CD8-positive, alpha-beta memory T cell (primary cell): ENCODE measurements at places on chromosomes 1 and 21. TPM values are rescaled to one million over a fixed set of nuclear protein-coding genes. Genes with fewer than 3 reads are reported as not detected.

SGIP1 gene
- total RNA-seq, result not detected

CFHR4 gene
- total RNA-seq, result not detected

CASQ2 gene
- total RNA-seq, result not detected

TSPAN2 gene
- 2.0 TPM for total RNA-seq

GRCh38 chr1:114725230-114725629, 8.7 kb upstream of the NRAS start:
- no peak for DNase-seq
- H3K27me3 ChIP-seq, result no peaks in the 10 kb centered on the region
- H3K36me3 ChIP-seq, result peaks cover 77% of the 10 kb centered on the region
- H3K27ac ChIP-seq, result no peak overlapping the region
- H3K4me1 ChIP-seq, result no peaks in the 10 kb centered on the region

DNA sequence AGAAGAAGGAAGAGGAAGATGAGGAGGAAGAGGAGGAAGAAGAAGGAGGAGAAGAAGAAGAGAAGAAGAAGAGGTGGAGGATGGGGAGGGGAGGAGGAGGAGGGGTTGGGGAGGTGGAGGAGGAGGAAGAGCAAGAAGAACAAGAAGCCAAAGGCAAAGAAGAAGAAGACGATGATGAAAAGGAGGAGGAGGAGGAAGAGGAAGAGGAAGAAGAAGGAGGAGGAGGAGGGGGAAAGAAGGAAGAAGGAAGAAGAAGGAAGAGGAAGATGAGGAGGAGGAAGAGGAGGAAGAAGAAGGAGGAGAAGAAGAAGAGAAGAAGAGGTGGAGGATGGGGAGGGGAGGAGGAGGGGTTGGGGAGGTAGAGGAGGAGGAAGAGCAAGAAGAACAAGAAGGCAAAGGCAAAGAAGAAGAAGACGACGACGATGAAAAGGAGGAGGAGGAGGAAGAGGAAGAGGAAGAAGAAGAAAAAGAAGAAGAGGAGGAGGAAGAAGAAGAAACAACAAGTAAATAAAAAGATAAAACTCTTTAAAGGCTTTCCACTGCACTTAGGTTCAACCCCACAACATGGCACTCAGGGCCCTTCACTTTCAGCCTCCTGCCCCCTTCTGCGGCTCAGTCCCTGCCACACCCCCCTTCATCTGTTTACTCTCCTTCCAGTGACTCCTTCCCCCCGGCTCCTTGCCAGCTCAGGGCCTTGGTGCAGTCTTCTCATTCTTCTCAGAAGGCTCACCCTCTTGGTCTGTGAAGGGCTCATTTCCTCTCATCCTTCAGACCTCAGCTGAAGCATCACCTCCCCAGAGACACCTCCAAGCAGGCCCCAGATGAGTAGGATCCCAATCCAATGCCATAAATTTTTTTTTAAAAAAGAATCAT, 114.0 kb downstream of the KCNN3 start:
- H3K4me1 ChIP-seq, result peaks cover 22% of the 10 kb centered on the region
- H3K27me3 ChIP-seq, result no peaks in the 10 kb centered on the region
- no peak overlapping the region for H3K27ac ChIP-seq
- H3K4me3 ChIP-seq, result no peak overlapping the region
- H3K36me3 ChIP-seq, result no peaks in the 10 kb centered on the region
